Transverse colon (tissue), 4 donors: ENCODE measurements at places on chromosomes 3 and 15. TPM values are rescaled to one million over a fixed set of nuclear protein-coding genes. Genes with fewer than 3 reads are reported as not detected.

The FAM227B gene
- 3.3 TPM for total RNA-seq

The OCA2 gene
- total RNA-seq: not detected

DNA sequence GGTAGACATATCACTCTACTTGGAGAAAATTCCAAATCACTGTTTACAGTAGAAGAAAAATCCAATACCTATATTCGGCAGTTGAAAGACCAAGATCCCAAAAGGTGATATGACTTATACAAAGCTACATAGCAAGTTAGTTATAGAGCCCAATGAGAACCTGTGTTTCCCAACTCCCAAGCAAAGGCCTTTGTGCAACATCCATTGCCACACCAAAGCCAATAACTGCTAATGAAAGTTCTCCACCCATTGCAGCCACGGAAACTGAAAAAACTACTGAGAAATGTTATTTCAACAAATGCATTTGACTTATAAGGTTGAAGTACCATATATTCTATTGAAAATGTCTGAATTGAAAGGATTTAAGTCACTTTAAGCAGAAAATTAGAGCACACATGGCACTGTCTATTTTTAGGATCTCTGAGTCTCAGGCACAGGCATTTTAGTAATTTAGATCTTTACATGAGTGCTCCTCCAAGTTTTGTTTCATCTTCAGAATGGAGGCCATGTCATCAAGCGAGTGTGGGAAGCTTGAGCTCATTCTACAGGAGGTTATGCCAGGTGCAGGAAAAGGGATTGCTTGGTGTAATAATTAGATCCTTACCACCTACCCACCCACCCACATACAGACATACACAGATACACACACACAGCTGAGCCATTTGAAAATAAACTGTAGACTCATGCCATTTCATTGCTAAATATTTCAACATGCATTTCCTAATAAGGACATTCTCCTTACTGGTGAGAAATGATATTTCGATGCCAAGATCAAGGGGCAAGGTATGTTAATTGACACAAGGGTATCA, 19.7 kb upstream of the ANO10 start:
- no peak for DNase-seq

DNA sequence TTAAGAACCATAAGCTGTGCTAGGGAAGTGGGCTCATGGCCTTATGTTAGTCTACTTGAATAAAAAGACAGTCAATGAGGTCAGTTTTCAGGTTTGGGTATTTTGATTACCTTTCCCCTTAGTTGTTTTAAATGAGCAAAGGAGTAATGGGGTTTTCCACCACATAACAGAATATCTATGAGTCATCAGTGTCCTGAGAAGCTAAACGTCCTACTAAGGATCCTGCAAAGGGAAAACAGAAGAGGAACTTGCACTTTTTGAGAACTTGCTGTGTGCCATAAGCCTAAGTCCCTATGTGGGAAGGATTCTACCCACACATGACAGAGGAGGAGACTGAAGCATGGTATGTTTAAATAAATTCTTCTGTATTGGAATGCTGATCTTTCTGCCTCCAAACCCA, 292.8 kb upstream of the TMC3 start:
- no peak for DNase-seq

DNA sequence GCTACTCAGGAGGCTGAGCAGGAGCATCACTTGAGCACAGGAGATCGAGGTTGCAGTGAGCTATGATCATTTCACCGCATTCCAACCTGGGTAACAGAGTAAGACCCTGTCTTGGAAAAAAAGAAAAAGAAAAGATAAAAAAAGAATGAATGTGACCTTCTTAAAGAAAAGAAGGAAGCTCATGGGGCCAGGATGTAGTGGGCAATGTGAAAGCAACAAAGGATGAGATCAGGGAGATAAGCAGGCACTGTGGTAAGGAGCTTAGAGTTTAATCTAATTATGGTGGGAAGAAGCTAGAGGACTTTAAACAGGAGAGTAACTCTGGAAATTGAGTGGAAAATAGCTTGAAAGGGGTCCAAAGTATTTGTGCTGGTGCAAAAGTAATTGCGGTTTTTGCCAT, 231.6 kb upstream of the UBE2E2 start:
- no peak for DNase-seq

DNA sequence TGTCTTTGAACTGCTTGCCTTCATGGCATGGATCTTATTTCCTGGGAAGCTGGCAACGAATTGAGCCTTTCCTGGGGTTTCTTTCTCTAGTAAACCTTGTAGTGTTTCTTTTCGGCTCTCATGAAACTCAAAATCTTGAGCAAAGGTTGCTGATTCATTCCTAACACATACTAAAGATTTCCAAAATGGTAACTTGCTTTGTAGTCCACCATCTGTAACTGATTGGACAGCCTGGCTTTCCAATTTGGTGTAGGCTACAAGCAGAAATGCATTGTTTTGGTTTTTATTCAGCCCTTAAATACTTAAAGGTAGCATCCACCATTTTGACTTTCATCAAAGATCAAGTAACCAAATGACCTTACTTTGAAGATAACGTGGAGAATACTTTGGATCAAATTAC, 38.1 kb downstream of the LRTM1 start:
- no peak for DNase-seq

GRCh38 chr3:42489937-42490227, 12.6 kb upstream of the VIPR1 start:
- no peak for DNase-seq

- no peak for DNase-seq
Observed at GRCh38 chr3:144185276-144185675, 213.7 kb downstream of the DIPK2A start.

GRCh38 chr15:27585041-27585640, 514.0 kb downstream of the OCA2 start:
- no peak for DNase-seq

DNA sequence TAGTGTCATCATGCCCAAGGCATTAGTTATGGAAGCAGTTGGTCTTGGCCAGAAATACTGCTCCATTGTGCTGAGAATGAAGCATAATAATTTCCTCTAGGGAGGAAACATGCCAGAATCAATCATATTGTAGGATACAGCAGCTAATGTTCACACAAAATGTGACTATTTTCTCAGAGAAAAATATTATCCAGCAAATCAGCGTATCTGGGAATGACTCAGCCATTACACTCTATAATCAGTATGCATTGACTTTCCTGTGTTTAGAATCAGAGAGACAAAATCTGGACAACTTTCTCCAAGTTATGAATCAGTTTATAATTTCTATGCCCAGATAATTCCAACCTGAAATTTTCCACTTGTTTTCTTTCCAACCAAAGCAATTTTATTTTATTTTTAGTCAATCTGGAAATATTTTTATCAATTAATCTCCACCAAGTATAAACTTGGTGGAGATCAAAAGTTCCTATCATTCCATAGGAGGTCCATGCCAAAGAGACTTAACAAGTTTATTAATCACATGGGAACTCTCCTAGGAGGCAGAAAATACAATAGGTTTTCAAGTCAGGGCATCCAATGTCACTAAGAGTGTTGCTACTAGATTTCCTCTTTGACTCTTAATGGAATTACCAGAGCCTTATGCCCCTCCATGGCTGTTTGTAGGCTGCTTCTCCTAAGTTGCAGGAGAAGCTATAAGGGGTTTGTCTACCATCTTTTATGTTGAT, 36.4 kb downstream of the SUCNR1 start:
- no peak for DNase-seq

DNA sequence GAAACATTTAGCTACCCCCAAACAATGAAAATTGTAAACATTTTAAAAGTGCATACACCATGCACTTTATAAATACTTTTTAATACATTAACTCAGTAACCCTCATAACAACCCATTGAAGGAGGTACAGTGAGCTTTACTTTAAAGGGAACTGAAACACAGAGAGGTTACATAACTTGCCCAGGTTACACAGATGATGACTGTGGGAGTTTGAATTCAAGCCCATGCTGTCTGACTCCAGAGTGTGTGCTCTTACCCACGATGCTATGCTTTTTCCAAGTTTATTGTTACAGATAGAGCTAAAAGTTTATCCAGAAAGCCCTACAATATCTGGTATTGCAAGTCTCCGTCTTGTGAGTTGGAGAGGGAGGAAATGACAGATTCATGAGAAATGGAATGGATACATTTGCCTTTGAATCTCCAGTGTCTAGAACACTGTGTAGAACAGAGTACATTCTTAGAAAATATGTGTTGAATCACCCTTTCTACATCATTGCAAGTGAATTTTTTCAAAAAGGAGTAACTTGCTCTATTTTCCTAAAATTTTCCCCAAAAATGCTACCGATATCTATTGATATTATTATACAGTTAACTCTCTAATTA, 428.3 kb downstream of the NAALADL2 start:
- DNase-seq: no peak

- no peak for DNase-seq
Observed at GRCh38 chr3:14772533-14773138, 46.1 kb upstream of the FGD5 start.

DNA sequence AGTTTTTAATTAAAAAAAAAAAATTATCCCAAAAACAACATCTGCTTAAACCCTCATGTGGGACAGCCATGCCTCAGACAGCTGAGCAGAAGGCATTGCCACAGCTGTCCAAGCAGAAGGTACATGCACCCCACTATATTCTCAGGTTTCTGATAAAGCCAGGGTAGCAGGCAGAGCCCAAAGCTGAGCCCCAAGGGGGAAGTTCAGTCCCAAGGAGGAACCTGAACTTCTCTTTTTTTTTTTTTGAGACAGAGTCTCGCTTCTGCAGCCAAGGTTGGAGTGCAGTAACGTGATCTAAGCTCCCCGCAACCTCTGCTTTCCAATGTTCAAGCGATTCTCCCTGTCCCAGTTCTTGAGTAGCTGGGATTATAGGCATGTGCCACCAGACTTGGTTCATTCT, 33.2 kb downstream of the MKRN2 start:
- DNase-seq: no peak

DNA sequence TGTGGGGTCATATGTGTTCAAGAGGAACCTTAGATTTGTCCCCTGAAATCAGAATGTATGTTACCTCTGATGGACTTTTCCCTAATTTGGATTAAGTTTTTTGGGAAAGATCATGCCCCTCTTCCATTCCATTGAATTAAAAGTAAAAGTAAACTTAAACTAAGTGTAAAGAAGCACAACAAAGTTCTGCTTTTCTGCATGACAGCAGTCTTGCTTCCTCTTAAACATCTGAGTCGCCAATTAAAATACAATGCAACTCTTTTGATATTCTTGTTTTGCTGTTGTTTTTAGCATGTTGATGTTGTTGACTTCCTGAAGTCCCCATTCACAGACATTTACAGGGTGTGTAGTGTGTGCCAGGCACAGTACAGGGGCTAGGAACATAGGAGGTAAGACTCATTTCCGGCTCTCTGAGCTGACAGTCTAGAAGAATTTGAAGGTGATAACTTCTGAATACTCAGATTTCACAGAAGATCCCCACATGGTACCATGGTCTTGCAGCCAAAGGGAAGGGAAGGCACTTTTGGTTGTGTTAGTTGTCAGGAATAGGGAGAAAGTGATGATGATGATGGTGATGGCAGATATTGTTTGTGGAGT, 45.0 kb downstream of the USP13 start:
- no peak for DNase-seq
